ENCODE measurements at places on chromosomes 12 and 14.

- DNase-seq = no peak
Observed at GRCh38 chr12:27707216-27707615, 3.4 kb upstream of the MRPS35 start.

DNA sequence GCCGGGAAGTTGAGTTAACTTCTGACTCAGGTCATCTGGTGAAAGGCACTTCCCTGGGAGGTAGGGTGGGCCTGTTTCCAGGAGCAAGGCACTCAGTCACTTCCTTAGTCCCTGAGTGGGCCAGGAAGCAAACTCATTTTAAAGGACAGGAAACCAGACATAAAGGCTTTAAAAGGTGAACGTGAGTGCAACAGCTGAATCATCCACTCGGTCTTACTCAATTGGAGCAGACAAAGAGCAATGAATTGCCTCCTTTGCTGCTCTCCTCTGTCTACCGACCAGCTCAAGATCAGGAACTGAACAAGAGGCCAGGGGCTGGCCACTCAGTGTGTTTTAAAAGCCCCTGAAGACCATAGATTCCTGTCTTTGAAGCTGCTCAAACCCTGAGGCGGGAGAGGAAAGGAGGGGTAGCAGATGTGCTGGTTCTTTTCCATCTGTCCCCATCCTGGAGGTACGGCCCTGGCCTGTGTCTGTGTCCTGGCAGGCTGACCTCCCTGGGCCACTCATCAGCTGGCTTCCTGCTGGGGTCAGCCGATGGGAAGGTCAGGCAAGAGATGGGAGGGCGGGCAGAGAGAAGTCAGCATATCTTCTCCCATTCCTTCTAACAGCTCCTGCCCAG, 148.9 kb downstream of the PPM1H start:
- no peak for DNase-seq

GRCh38 chr12:112514926-112515642, 96.3 kb downstream of the PTPN11 start:
- no peak for DNase-seq

DNA sequence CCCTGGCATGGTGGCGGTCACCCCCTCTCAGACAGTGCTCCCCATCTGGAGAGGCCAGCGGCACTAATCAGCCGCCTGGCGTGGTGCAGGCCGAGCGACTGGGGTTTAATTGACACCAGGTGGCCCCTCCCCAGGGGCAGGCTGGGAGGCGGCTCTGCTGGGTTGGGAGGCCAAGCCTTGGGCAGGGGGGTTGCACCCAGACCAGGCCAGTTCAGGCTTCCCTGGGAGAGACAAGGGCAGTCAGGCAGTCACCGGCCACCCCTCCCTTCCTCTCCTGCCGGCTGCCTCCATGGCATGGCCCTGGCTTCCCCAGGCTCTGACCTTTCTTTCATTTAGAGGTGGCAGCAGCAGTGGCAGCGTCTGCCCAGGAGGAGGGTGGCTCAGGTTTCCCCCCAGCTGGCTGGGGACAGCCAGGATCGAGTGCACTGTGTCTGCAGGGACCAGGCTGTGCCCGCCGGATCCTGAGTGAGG, 78.1 kb upstream of the NOS1 start:
- DNase-seq = no peak

GRCh38 chr12:81170072-81170471, 92.2 kb downstream of the ACSS3 start:
- no peak for DNase-seq

GRCh38 chr14:20262642-20263128, 23.6 kb downstream of the OR11H4 start:
- DNase-seq = no peak

DNA sequence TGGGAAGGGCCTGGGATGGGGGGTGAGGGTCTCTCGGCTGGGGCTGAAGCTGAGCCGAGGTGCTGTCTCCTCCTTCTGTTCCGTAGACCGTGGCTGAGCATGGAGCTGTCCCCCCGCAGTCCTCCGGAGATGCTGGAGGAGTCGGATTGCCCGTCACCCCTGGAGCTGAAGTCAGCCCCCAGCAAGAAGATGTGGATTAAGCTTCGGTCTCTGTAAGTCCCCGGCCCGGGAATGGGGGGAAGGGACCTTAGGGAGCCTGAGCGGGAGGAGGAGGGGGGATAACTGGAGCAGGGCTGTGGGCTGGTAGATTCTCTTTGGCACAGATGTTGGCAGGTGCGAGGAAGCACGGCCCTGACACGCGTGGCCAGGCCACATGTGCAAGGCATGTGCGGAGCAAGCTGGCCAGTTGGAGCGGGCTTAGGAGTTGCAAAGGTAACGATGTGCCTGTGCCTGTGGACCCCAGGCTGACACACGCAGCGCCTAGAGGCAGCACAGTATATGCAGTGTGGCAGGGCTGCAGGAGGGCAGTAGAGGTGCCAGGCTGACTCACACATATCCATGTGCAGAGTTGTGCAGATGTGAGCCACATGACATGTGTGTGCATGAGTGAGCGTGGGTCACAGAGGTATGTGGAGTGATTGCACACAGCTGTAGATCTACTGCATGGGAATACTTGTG, 512 bp downstream of the PDE1B start:
- peak; percentile 7 for DNase-seq

GRCh38 chr12:80044694-80045046, 54.7 kb upstream of the OTOGL start:
- no peak for DNase-seq

DNA sequence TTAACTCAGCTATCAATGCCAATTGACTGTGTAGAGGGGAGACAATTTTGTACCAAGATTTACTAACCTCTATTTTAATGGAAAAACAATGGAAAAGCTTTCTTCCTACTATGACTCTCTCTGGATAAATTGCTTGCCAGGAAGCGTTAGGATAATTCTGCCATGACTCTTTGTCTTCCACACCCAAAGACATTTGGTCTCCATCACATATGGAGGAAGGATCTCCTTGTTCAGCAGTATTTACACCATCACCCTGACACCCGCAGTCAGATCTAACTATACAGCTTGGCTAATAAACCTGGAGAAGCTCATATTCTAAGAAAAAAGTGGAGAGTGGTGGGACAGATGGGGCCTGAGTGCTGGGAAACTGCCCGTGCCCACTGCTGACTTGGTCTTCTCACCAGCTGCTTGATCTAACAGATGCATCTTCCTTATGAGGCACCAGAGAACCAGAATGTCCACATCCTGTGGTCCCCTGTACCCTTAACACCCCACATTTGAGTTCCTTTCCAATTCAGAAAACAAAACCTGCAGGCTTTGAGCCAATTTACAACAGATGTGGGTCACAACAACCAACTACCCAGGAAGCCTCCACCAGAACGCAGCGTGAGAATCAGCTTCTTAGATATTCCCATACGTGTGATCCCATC, 154.0 kb downstream of the DAD1 start:
- DNase-seq = no peak

GRCh38 chr14:97283005-97283403, 485.8 kb downstream of the VRK1 start:
- no peak for DNase-seq

DNA sequence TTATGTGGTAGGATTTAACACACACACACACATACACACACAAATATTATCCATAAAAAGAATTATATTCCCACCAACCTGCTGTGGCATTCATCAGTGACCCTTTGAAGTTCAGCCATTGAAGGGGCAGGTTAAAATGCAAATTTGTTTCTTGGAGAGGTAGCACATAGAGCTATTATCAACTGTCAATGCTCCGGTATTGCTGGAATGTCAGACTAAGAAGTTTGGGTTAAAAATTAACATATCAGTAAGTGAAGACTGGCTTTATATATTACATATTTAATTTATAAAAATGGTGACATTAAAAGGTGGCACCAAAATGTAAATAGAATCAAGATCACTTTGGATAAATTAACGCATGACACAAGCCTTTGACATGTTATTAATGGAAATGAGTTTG, 207.3 kb downstream of the DAD1 start:
- no peak for DNase-seq
